Umbilical cord (tissue), 2 donors: ENCODE measurements at places on chromosomes 13 and 19. TPM values are rescaled to one million over a fixed set of nuclear protein-coding genes. Genes with fewer than 3 reads are reported as not detected.

Gene KRTDAP
- total RNA-seq, result 56.1 TPM

- DNase-seq, result no peak
Measured at GRCh38 chr13:51834581-51835171, 10.3 kb downstream of the TMEM272 start.

DNA sequence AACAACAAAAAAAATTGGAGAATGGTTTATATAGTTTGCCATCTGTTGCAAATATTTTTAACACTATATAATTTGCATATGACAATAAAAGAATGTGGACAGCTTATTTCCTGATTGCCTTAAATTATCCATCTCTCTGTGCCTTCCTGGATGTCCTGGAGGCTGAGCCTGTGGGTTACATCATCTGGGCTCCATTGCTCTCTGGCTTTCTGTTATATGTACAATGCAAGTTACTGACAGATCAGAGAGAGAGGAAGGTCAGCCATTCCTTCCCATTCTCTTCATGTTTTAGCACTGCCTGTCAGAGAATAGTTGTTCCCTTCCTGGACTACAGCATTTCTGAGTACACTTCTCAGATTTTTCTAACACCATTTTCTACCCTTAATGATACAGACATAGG lies 758.3 kb upstream of the PCDH20 start:
- no peak for DNase-seq

GRCh38 chr19:16170134-16170533 lies 3.2 kb downstream of the CIB3 start:
- DNase-seq, result no peak

DNA sequence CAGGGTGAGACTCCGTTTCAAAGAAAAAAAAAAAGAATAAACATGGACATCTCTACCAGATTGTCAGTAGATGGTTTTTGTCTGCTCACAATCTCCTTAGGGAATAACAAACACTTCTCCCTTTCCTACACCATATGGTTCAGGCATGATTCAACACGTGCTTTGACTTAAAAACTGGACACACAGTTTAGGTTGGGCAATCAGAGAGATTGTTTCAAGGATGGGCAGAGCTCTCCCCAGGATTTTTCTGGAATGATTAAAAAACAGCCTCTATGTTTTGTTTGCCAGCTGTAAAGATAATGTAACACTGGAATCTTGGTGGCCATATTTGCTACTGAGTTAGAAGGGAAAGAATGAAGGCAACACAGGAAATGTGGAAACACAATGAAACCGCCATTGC lies 150.1 kb upstream of the TSC22D1 start:
- DNase-seq, result no peak
